ENCODE measurements at places on chromosomes 16 and 17. TPM values are rescaled to one million over a fixed set of nuclear protein-coding genes. Genes with fewer than 3 reads are reported as not detected.
A peak's percentile ranks its signal among the peaks of the same experiment; 100 is the strongest.

- no peak for DNase-seq
Measured at GRCh38 chr17:71753070-71753469, 367.8 kb upstream of the SOX9 start.

Gene ZPBP2
- total RNA-seq = 0.49 TPM

- no peak for DNase-seq
Measured at GRCh38 chr16:1929105-1929504, 10.9 kb upstream of the HS3ST6 start.

GRCh38 chr17:62626719-62627218 is 701 bp upstream of the MRC2 start:
- DNase-seq = no peak

DNA sequence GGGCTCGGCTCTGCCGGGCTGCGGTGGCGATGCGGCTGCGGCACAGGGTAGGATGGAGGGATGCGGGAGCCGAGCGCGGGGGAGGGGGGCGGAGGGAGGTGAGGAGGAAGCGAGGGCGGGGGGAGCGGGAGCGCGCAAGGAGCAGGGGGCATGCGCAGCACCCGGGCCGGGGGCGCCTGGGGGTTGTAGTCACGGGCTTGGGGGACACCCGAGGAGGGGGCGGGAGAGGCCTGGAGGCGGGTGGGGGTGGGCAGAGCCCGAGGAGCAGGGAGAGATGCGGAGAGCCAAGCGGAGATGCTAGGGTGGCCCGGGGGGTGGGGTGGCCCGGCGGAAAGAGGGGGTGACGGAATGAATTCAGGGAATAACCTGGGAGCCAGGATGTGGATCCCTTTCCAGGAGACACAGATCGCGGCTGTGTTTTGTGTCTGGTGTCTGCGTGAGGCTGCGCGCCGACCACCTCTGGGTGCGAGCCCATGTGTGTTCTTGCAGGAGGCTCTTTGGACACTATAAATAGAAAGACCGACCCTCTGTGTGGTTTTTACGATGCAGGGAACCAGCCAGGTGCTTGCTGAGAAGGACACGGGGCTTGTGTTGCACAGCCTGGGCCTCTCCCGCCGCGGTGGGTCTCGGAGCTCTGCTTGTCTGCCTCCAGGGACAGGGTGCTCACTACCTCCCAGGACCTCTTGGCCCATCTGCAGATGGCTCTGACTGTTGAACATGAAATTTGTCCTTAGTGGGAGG is at the start of gene STX1B:
STX1B (minus strand) TSS at position 54 of the 741 bp plus-strand sequence. CDS start 242 bp downstream, outside the sequence.
- peak; percentile 44 for DNase-seq

Gene CNGB1
- total RNA-seq = not detected
